ENCODE measurements at places on chromosomes 12 and 14.

DNA sequence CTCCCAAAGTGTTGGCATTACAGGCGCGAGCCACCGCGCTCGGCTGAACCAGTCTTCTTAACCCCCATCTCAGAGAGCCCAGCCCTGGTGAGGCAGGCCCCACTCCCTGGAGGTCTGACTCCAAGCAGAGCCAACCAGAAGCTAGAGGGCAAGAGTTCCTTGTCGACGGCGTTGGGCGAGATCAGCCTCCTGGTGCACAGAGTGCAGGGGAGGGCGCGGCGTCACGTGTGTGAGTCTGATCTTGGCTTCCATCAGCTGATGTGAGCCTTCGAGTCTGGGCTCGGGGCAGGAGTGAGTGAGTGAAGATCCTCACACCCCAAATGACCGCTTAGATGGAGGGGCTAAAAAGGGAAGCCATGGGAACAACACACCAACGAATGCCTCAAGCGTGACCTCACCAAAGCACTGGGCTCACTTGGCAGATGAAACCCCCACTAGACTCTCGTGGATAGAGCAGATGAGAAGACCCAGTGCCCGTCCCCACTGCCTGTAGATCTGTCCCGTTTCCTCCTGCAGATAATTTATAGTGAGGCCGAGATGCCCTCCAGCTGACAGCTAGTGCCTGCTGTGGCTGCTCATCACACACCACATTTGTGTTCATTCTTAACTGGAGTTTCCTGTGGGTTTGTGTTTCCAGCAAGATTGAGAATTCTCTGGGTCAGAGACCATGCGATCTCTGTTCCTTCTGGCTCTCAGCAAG is 28.6 kb upstream of the ADGRD1 start:
- no peak for DNase-seq

DNA sequence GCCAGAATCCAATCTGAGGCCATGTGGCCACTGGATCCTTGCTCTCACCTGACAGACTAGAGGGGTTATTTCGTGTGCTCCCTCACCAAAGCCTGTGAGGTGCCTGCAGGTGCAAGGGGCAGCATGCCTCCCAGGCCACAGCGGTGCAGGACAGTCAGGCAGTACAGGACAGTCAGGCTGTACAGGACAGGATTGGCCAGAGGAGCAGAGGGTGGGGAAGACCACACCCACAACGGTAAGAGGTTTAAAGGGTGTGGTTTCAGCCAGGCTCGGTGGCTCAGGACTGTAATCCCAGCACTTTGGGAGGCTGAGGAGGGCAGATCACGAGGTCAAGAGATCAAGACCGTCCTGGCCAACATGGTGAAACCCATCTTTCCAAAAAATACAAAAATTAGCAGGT is 3.1 kb upstream of the BRF1 start:
- no peak for DNase-seq

DNA sequence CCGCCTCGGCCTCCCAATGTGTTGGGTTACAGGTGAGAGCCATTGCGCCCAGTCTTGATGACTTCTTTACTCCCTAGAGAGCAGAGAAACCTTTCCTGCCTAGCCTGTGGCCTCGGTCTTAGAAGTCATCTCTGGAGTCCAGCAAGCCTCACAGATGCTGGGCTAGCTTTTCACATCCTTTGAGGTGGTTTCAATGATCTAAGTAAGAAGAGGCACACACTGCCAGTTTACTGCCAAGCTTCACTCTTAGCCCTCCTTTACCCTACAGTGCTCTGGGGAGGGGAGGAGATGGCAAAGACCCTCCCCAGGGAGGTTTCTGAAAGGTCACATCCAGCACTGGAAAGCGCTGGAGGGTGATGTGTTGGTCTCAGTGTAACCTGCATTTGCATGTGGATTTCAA is 304.8 kb downstream of the PCNX1 start:
- DNase-seq: no peak

GRCh38 chr14:101235335-101236103 is 325.8 kb upstream of the DIO3 start:
- no peak for DNase-seq

DNA sequence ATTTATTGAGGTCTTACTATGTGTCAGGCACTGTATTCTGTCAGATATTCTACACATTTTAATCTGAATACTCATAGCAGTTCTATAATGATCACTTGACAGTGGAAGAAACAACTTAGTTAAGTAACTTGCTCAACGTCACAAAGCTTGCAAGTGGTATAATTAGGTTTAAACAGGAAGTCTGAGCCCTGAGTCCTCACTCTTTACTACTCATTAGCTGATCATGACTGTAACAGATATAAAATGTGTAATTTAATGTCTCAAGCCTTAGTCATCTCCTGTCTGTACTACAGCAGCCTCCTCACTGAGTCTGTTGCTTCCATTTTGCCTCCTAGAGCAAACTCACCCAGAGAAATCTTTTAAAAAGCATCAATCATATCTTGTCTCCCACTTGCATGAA is 38.9 kb downstream of the PPP4R4 start:
- DNase-seq: no peak

GRCh38 chr12:29054858-29055663 is 94.0 kb upstream of the FAR2 start:
- DNase-seq: no peak

GRCh38 chr12:78210506-78210860 is 379.8 kb downstream of the NAV3 start:
- no peak for DNase-seq

DNA sequence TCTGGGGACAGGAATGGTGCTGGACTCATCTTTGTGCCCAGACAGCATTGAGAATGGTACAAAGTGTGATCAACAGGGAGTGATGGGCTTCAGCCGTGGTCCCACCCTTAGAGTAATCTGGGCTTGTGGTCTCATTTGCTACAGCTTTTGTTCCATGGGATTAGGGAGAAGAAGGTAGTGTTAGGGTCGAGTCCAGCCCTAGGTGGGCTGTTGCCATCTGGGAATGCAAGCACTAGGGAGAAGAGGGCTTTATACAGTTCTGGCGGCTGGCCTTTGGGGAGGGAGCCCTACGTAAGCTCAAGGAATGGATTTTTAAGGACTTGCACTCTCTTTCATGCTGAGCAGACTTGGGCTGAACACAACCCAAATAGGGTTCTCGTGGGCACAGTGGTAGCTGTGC is 4.9 kb downstream of the PLEKHG3 start:
- DNase-seq: no peak

DNA sequence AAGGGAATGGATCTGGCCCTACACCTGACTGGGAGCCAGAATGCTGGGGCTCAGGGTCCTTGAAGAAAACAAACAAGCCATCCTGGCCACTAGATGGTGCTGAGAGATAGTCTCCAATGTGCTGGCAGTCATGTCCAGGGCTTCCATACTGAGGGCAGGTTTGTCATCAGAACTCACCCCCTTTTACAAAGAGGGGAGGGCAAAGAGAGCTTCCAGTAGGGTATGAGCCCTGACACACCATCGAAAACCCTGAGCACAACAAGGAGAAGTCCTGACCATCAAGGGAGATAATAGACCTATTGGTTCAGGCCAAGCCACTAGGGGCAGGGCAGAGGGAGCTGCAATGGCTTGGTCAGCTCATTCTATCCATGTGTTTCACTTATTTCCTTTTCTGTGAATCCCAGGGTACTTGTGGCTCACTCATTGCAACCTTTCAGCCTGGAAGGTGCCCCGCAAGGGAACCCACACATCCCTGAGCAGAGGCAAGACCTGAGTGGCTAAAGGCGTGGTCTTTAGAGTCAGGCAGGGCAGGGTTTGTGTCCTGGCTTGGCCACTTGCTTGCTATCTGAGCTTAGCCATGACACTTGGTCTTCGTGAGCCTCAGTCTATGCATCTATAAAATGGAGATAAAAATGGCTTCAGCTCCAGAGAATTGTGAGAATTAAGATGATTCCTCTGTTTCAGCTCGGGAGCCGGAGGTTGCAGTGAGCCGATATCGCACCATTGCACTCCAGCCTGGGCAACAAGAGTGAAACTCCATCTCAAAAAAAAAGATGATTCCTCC is 6.2 kb upstream of the PLEKHH1 start:
- peak; percentile 22 for DNase-seq

DNA sequence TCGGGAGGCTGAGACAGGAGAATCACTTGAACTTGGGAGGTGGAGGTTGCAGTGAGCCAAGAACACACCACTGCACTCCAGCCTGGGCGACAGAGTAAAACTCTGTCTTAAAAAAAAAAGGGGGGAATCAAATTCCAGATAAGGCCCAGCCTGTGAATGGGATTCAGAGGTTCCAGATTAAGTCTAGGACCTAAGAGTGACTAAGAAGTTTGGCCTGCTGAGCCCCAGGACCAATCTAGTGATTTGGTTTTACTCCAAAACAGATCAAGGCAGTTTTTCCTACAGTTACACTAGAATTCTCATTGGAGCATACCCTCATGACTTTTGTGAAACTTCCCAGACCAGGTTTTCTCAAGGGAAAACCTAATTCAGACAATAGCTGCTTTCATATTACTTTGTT is 22.8 kb downstream of the EXOC5 start:
- DNase-seq: no peak

DNA sequence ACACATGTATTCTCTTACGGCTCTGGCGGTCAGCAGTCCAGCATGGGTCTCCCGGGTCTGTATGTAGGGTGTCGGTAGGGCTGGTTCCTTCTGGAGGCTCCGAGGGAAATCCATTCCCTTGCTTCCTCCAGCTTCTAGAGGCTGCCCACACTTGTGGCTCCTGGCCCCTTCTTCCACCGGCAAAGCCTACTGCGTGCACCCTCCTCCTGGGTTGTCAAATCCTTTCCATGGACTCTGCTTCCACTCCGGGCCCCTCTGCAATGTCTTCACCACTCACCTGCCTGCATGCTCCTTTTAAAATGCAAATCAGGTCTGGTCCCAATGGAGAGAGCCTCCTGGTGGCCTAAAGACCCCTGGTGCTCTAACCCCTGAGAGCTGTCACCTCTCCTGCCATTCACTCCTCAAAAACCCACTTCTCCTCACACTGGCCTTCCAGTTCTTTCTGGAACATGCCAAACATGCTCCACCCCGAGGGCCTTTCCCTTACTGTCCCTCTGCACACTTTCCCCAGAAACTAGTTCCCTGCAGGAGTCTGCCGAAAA is 108.5 kb downstream of the DICER1 start:
- DNase-seq: no peak

GRCh38 chr12:131497966-131498365 is 212.9 kb upstream of the SFSWAP start:
- no peak for DNase-seq

DNA sequence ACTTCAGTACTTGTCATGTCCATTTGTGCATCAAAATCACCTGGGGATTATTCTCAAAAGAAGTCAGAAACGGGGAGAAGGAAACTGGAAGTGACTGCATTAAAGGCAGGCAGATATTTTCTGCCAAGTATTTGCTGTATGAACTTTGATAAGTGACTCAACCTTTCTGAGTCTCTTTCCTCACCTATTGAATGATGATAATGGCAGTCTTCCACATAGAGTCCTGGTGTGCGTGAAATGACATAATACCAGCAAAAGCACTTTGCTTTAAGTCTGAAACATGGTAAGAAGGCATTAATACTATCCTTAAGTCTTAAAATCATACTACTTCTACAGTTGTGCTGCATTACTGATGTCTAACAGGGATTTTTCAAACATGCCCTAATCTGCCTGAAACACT is 278.5 kb downstream of the ADAMTS20 start:
- no peak for DNase-seq

- DNase-seq: no peak
Measured at GRCh38 chr14:100222224-100223093, 16.5 kb upstream of the YY1 start.

GRCh38 chr12:123952037-123952436 is 20.6 kb downstream of the CCDC92 start:
- no peak for DNase-seq

GRCh38 chr14:72677664-72678063 is 216.2 kb downstream of the DPF3 start:
- DNase-seq: no peak

GRCh38 chr14:99841436-99842071 is 48.3 kb downstream of the EML1 start:
- no peak for DNase-seq

GRCh38 chr12:114266536-114266935 is 139.4 kb downstream of the TBX5 start:
- DNase-seq: no peak

Data from muscle of arm (tissue), 14 donors.